ENCODE measurements at places on chromosomes 6 and 20. TPM values are rescaled to one million over a fixed set of nuclear protein-coding genes. Genes with fewer than 3 reads are reported as not detected.

CFB gene
- polyA plus RNA-seq: 19.1 TPM

- H3K36me3 ChIP-seq: no peaks in the 10 kb centered on the region
- H3K27me3 ChIP-seq: no peaks in the 10 kb centered on the region
- peaks cover 2% of the 10 kb centered on the region for H3K4me1 ChIP-seq
- H3K4me3 ChIP-seq: no peak overlapping the region
These were observed 33.8 kb downstream of the SUMO4 start for GRCh38 chr6:149433881-149434280.

GRCh38 chr6:46080111-46080510 lies 49.7 kb upstream of the ENPP4 start:
- no peak overlapping the region for H3K27ac ChIP-seq
- no peaks in the 10 kb centered on the region for H3K36me3 ChIP-seq
- H3K27me3 ChIP-seq: no peaks in the 10 kb centered on the region
- no peaks in the 10 kb centered on the region for H3K4me1 ChIP-seq
- no peak overlapping the region for H3K4me3 ChIP-seq

GRCh38 chr6:343960-344815 lies 47.4 kb upstream of the IRF4 start:
- no peaks in the 10 kb centered on the region for H3K27me3 ChIP-seq
- no peak overlapping the region for H3K27ac ChIP-seq
- H3K36me3 ChIP-seq: no peaks in the 10 kb centered on the region
- no peak for DNase-seq

TMEM244 gene
- not detected for polyA plus RNA-seq

- H3K4me1 ChIP-seq: no peaks in the 10 kb centered on the region
- no peaks in the 10 kb centered on the region for H3K27me3 ChIP-seq
- H3K27ac ChIP-seq: no peak overlapping the region
- H3K4me3 ChIP-seq: no peak overlapping the region
- no peak for DNase-seq
- no peaks in the 10 kb centered on the region for H3K36me3 ChIP-seq
These were observed 18.6 kb downstream of the CCDC167 start for GRCh38 chr6:37480951-37481534.

DNA sequence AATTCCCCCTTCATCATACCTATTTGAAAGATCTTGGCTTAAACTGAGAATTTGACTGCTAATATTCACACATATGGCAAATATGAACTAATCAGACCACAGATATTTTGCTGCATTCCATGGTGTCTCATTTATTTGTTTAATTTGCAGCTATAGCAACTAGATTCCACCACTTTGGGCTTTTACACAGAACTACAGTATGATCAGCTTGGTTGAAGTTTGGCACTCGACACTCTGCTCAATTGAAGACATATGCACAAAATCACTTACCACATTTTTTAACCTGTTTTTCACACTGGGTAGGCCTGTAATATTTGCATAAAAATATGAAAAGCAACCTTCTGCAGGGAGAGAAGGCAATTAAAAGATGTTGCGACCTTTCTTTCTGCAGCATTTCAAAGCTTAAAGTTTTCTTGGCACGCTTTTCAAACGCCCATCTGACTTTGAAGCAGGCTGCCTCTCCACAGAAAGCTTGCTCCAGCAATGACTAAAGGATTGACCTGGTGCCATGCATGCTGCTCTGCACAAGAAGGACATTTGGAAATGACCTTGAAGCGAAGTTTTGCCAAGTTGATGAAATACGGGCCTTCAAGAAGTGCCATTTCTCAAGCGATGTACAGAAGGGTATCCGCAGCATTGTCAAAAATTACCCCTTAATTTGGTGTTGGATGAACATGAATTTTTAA lies 126.7 kb downstream of the AIG1 start:
- no peaks in the 10 kb centered on the region for H3K27me3 ChIP-seq
- peaks cover 3% of the 10 kb centered on the region for H3K4me1 ChIP-seq
- DNase-seq: no peak
- H3K27ac ChIP-seq: no peak overlapping the region

DNA sequence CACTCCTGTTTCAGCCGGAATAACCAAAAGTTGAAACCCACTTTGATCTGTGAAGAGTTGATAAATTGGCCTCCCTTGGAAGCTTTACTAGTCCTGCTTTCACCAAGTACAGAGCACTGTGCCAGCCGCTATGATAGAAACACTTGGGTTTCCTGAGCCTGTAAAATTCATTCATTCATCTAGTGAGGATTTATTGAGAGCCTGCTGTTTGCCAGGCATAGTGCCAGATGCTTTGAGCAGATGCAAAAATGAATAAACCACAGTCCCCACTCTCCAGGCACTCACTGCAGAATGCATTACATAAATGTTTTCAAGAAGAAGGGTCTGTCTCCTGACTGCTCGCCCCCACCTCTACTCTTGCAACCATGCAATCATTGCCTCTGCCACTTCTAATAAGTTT lies 25.3 kb upstream of the TMEM217 start:
- H3K36me3 ChIP-seq: no peaks in the 10 kb centered on the region
- H3K27ac ChIP-seq: no peak overlapping the region
- peaks cover 10% of the 10 kb centered on the region for H3K4me1 ChIP-seq
- no peak for DNase-seq

DNA sequence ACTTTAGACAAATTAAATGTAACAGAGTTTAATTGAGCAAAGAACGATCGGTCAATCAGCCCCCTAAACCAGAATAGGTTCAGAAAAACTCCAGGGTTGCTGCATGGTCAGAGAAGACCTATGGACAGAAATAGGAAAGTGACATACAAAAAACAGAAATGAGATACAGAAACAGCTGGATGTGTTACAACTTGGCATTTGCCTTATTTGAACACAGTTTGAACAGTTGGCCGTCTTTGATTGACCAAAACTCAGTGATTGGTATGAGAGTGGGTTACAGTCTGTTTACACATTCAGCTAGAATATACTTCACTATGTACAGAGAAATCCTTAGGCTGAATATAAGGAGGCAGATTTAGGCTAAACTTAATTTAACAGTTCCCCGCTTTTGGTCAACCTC lies 19.9 kb downstream of the SRSF6 start:
- DNase-seq: no peak
- no peaks in the 10 kb centered on the region for H3K27me3 ChIP-seq
- H3K27ac ChIP-seq: no peak overlapping the region

DNA sequence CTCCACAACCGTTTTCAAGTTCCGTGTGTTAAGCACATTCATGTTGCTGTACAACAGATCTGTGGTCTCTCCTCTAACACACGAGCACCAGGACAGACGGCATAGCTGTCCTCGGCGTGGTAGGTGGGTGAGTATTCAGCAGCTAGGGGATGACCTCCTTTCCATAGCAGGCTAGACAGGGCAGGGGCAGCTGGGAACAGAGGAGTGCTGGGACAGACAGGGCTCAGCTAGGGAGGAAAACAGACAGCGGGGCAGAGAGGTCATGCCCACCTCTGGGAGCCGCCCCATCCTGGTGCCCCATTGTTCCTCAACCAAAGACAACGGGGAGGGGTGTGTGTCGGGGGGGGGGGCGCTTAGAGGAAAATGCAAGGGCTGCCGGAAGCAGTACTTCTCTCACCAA lies 271.5 kb upstream of the FOXQ1 start:
- H3K4me1 ChIP-seq: no peaks in the 10 kb centered on the region
- H3K4me3 ChIP-seq: no peak overlapping the region
- H3K27me3 ChIP-seq: no peaks in the 10 kb centered on the region
- H3K36me3 ChIP-seq: no peaks in the 10 kb centered on the region
- no peak for DNase-seq
- no peak overlapping the region for H3K27ac ChIP-seq

GRCh38 chr6:44779130-44779826 lies 391.8 kb downstream of the CDC5L start:
- no peak overlapping the region for H3K27ac ChIP-seq
- H3K4me3 ChIP-seq: no peak overlapping the region
- H3K4me1 ChIP-seq: no peaks in the 10 kb centered on the region
- H3K27me3 ChIP-seq: no peaks in the 10 kb centered on the region

F13A1 gene
- 124 TPM for polyA plus RNA-seq

GRCh38 chr20:43744151-43744611 lies 17.4 kb upstream of the GTSF1L start:
- DNase-seq: no peak
- H3K36me3 ChIP-seq: no peaks in the 10 kb centered on the region
- no peaks in the 10 kb centered on the region for H3K4me1 ChIP-seq
- H3K27me3 ChIP-seq: no peaks in the 10 kb centered on the region
- no peak overlapping the region for H3K4me3 ChIP-seq
- H3K27ac ChIP-seq: no peak overlapping the region

- DNase-seq: no peak
- H3K4me1 ChIP-seq: no peaks in the 10 kb centered on the region
- no peaks in the 10 kb centered on the region for H3K36me3 ChIP-seq
- no peak overlapping the region for H3K27ac ChIP-seq
These were observed 279.2 kb upstream of the EXOC2 start for GRCh38 chr6:971981-972640.

GTSF1L gene
- not detected for polyA plus RNA-seq

GRCh38 chr20:43839793-43840199 lies 74.9 kb upstream of the TOX2 start:
- no peak overlapping the region for H3K4me3 ChIP-seq
- DNase-seq: no peak
- no peak overlapping the region for H3K27ac ChIP-seq
- no peaks in the 10 kb centered on the region for H3K27me3 ChIP-seq
- no peaks in the 10 kb centered on the region for H3K36me3 ChIP-seq

ZBTB12 gene
- polyA plus RNA-seq: 10.3 TPM

DNA sequence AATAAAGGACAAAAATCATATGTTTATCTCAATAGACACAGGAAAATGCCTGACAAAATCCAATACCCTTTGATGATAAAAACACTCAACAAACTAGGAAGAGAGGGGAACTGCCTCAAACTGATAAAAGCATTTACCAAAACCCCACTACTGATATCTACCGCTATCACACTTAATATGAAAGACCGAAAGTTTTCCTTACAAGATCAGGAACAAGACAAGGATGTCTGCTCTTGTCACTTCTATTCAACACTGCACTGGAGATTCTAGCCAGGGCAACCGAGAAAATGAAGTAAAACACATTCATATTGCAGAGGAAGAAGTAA lies 25.1 kb downstream of the GZF1 start:
- no peaks in the 10 kb centered on the region for H3K36me3 ChIP-seq
- H3K4me3 ChIP-seq: no peak overlapping the region
- no peaks in the 10 kb centered on the region for H3K27me3 ChIP-seq
- peaks cover 2% of the 10 kb centered on the region for H3K4me1 ChIP-seq
- no peak overlapping the region for H3K27ac ChIP-seq

DNA sequence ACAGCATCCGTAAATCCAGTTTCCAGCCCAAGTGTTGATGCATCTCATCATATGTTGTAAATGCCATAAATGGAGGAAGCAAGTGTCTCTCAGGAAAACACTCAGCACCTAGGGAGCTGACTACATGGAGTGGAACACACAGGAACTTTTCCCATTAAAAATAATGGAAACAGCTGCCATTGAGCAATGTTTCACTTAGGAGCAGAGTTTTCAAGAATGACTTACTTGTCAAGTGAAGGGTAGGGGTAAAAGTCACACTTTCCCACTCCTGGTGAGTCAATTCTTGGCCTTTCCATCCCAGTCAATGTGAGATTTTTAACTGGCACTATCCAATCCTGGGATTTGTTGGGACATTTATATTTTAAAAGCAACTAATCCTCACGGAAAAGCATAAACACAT lies 119.4 kb upstream of the ASF1A start:
- no peaks in the 10 kb centered on the region for H3K27me3 ChIP-seq
- H3K27ac ChIP-seq: no peak overlapping the region
- no peaks in the 10 kb centered on the region for H3K36me3 ChIP-seq
- no peak for DNase-seq
- H3K4me1 ChIP-seq: peaks cover 2% of the 10 kb centered on the region
- H3K4me3 ChIP-seq: no peak overlapping the region

DNA sequence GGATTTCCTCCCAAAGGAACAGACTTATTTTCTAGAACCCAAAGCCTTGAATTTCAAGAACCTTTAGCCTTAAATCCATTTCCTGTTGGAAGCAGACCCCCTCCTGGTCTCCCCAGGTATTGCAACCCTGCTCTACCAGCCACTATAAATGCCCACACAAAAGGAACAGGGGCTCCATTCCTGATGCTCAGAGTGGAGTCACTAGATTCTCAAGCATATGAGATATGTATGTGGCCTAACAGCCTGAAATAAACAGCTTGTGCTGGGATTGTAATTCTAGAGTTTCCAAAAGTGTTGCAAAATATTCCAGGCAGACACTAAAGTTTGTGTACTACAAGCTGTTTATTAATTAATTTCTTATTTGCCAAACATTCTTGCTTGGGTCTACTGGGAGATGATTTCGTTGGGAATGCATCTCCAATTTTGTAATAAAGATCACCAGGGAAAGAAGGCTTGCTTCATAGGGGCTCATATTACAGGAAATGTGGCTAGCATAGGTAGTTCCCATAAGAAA lies 44.8 kb downstream of the RIPOR3 start:
- H3K4me1 ChIP-seq: peaks cover 10% of the 10 kb centered on the region
- H3K4me3 ChIP-seq: no peak overlapping the region
- H3K36me3 ChIP-seq: no peaks in the 10 kb centered on the region
- H3K27me3 ChIP-seq: no peaks in the 10 kb centered on the region

DNA sequence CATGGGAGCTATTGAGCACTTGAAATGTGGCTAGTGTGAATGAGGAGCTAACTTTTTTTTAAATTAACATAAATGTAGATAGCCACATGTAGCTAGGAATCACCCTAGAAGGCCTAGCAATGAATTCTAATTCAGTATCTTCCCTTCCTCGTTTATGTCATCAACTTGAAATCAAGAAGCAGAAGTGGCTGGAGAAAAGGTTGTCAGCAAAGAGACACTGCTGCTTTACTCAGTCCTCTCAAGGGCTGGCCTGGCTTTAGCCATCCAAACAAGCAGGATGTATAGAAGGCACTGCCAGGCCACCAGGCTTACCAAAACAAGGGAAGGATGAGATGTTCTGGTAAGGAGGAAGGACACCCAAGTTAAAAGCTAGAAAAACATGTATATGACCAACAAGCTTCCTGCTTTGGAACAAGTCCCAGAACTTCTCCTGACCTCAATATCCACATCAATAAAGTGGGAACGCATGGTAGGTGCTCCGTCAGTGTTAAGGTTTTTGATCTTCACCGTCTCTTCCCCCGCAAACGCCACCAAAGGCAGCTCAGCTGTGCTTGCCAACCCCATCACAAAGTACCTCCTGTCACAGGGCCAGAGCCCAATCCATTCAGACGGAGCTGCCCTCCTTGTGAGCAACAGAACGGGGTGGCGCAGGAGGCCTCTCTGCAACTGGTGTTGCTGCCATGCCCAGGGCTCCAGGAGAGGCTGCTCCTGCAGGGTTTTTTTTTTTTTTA lies 235.8 kb upstream of the RIN2 start:
- no peaks in the 10 kb centered on the region for H3K27me3 ChIP-seq
- H3K4me1 ChIP-seq: peaks cover 1% of the 10 kb centered on the region
- no peak for DNase-seq
- no peaks in the 10 kb centered on the region for H3K36me3 ChIP-seq
- no peak overlapping the region for H3K27ac ChIP-seq

PAK5 gene
- polyA plus RNA-seq: 0.05 TPM
